Activated naive CD4-positive, alpha-beta T cell treated with anti-CD3 and anti-CD28 coated beads for 36 hours (primary cell): ENCODE measurements at places on chromosomes 12 and 14. TPM values are rescaled to one million over a fixed set of nuclear protein-coding genes. Genes with fewer than 3 reads are reported as not detected.
A peak's percentile ranks its signal among the peaks of the same experiment; 100 is the strongest.

DNA sequence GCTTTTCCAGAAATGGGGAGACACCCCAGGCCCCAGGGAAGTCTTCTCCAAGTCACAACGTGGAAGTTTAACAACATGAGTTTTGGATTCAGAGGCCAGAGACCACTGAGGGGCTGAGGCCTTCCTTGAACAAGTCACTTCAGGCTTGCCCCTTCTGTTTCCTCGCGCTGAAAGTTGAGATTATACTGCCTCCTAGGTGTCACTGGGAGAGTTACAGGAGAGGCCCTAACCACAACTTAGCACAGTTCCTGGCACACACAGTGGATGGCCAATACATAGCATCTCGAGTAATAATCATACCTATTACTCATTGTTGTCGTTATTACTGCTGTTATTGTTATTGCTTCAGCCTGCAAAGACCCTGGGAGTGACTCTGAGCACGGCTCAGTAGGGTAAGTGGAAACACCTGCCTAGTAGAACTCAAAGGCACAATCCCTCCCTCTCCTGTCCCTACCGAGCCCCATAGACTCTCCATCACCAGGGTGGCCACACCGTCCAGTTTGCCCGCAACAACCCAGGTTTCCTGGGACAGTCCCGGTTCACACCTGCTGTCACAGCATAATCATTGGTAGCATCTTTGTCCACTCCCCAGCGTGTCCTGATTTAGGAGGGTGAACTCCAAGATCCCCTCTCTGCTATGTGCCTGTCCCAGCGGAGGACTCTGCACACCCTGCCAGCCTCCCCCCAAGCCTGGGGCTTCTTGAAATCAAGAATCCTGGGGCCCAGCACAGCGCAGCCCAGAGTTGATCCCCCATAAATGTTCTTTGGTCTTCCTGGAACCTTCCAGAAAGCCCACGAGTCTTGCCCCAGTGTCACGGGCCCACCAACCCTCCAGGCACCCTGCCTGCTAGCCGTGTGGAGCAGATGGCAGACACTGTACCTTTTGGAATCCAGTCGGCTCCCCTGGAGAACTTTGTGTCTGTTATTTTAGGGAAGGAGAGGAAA lies 85.0 kb downstream of the SYNE3 start:
- H3K4me3 ChIP-seq: no peak overlapping the region
- H3K27me3 ChIP-seq: no peaks in the 10 kb centered on the region
- peak; percentile 30 for DNase-seq
- H3K4me1 ChIP-seq: no peaks in the 10 kb centered on the region
- H3K36me3 ChIP-seq: peaks cover 19% of the 10 kb centered on the region
- no peak overlapping the region for H3K27ac ChIP-seq

The PRIMA1 gene
- total RNA-seq: not detected

GRCh38 chr12:52191841-52192791 lies at the start of gene KRT80:
Gene KRT80 (minus strand): TSS chr12:52192014. CDS start chr12:52191902, 112 bp downstream.
- no peaks in the 10 kb centered on the region for H3K4me1 ChIP-seq
- no peak within 1 kb of the TSS for H3K27ac ChIP-seq
- H3K27me3 ChIP-seq: no peaks in the 10 kb centered on the region
- H3K36me3 ChIP-seq: no peaks in the 10 kb centered on the region

- no peak overlapping the region for H3K4me3 ChIP-seq
- H3K4me1 ChIP-seq: peaks cover 1% of the 10 kb centered on the region
- DNase-seq: no peak
- no peak overlapping the region for H3K27ac ChIP-seq
- no peaks in the 10 kb centered on the region for H3K36me3 ChIP-seq
- H3K27me3 ChIP-seq: no peaks in the 10 kb centered on the region
Measured at GRCh38 chr14:23130871-23131270, 11.8 kb upstream of the CEBPE start.

DNA sequence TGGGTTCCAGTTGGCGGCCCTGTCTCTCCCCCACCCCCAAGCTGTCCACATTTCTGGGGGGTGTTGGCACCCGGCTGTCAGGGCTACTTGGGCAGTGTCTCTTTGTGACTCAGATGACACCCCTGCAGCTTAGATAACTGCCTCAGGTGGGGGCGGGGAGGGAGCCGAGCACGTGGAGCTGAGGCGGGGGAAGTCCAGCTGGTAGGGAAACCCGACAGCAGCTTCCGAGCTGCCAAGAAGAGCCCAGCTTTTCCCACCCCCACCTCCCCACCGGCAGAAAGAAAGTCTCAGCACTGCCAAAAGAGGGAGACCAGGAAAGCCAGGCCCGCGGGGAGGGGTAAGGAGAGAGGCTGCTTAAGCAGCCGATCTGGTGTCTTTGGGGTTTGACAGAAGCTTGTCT lies 1.4 kb downstream of the LRTM2 start:
- peaks cover 22% of the 10 kb centered on the region for H3K27me3 ChIP-seq
- H3K36me3 ChIP-seq: no peaks in the 10 kb centered on the region
- no peak for DNase-seq
- peaks cover 3% of the 10 kb centered on the region for H3K4me1 ChIP-seq

GRCh38 chr12:28415755-28416154 lies 225.5 kb downstream of the CCDC91 start:
- H3K4me3 ChIP-seq: no peak overlapping the region
- H3K4me1 ChIP-seq: no peaks in the 10 kb centered on the region
- H3K27ac ChIP-seq: no peak overlapping the region
- no peak for DNase-seq

GRCh38 chr12:106119301-106119700 lies 19.5 kb downstream of the NUAK1 start:
- H3K4me1 ChIP-seq: no peaks in the 10 kb centered on the region
- H3K36me3 ChIP-seq: no peaks in the 10 kb centered on the region
- H3K27me3 ChIP-seq: peaks cover 2% of the 10 kb centered on the region
- no peak overlapping the region for H3K27ac ChIP-seq
- no peak overlapping the region for H3K4me3 ChIP-seq

DNA sequence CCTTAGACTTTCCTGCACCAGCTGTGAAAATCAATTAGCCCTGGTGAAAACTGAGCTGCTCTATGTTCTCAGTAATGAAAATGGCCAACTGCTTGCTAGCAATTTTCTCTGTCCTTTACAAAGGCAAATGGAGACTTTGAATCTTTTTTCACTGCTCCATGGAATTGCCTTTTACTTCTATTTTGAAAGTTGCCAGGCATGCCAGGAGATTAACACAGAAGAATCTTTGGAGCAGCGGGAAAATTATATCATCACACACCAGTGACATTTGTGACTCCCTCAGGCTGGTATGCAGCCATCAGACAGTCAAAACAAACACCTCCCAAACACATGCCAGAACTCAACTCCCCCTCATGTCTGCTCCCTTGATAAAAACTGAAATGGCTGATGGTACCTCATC lies 872.0 kb upstream of the FLRT2 start:
- H3K27ac ChIP-seq: no peak overlapping the region
- H3K27me3 ChIP-seq: no peaks in the 10 kb centered on the region
- H3K4me3 ChIP-seq: no peak overlapping the region
- no peak for DNase-seq
- no peaks in the 10 kb centered on the region for H3K36me3 ChIP-seq
- H3K4me1 ChIP-seq: no peaks in the 10 kb centered on the region

DNA sequence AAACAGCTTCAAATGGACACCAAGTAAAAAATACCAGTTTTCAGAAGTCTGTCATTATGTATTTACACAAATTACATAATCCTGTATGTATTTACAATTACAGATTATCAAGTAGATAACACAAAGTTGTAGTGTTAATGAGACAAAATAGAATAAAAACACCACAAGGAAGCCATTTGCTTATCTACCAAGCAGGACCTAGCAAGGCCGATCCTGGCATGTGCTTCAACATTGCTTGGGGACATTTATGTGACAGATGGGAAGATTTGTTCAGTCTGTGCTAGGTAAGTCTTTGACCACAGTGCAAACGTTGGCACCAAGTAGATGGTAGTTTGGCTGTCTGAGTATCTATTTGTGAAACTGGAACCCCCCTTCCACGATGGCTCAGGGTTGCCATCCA lies 35.8 kb downstream of the BCAT1 start:
- H3K27ac ChIP-seq: no peak overlapping the region
- H3K4me1 ChIP-seq: peaks cover 3% of the 10 kb centered on the region
- no peak for DNase-seq
- H3K27me3 ChIP-seq: peaks cover 16% of the 10 kb centered on the region
- H3K36me3 ChIP-seq: no peaks in the 10 kb centered on the region

GRCh38 chr12:56158926-56159461 lies 835 bp downstream of the MYL6 start:
- H3K27ac ChIP-seq: peak overlapping the region; percentile 95
- peak overlapping the region; percentile 96 for H3K4me3 ChIP-seq
- no peaks in the 10 kb centered on the region for H3K27me3 ChIP-seq
- H3K36me3 ChIP-seq: peaks cover 57% of the 10 kb centered on the region
- peaks cover 37% of the 10 kb centered on the region for H3K4me1 ChIP-seq

The OR4K2 gene
- total RNA-seq: not detected

The FGF6 gene
- total RNA-seq: not detected

DNA sequence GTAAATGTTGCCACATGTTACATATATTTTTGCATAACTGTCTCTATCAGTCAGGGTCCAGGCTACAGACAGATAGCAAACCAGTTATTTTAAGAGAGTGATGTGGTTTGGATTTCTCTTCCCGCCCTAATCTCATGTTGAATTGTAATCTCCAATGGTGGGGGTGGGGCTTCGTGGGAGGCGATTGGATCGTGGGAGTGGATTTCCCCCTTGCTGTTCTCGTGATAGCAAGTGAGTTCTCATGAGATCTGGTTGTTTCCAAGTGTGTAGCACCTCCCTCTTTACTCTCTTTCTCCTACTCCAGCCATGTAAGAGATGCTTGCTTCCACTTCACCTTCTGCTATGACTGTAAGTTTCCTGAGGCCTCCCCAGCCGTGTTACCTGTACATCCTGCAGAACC lies 704.2 kb upstream of the TBX3 start:
- no peak for DNase-seq
- no peak overlapping the region for H3K27ac ChIP-seq
- no peak overlapping the region for H3K4me3 ChIP-seq
- H3K4me1 ChIP-seq: no peaks in the 10 kb centered on the region
- no peaks in the 10 kb centered on the region for H3K36me3 ChIP-seq

DNA sequence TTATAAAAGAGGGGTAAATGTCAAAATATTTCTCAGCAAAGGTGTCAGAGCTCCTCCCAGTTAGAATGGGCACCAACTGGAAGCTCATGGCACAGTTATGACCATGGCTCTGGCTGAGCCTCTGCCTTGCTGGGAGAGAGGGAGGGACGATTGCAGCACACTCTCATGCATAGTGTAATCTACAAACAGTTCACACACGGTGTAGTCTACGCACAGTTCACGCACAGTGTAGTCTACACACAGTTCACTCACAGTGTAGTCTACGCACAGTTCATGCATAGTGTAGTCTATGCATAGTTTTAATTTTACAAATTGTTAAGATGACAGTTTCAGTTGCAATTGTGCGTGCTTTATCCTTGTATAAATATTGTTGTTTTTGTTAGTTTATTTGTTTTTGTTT lies 1474.6 kb upstream of the TMEM132C start:
- H3K27ac ChIP-seq: no peak overlapping the region
- H3K27me3 ChIP-seq: no peaks in the 10 kb centered on the region
- H3K4me3 ChIP-seq: no peak overlapping the region

The VTI1B gene
- 74.2 TPM for total RNA-seq

DNA sequence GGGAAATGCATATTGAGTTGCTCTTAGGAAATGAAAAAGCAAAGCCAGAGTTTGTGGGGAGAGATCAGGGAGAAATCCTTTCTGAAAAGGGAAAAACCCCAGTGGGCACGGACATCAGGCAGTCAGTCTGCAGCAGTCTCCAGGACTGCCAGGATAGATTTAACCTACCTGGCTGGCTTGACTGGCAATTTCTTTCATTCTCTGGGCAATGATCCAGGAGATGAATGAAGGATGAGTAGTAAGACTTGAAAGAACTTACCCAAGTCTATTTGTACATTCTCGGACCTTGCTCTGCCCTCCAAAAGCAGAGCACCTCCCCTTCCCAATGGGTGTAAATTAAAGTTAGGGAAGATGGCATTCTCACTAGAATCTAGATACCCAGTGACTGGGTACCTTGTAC lies 42.9 kb downstream of the CMAS start:
- no peaks in the 10 kb centered on the region for H3K27me3 ChIP-seq
- no peaks in the 10 kb centered on the region for H3K36me3 ChIP-seq
- no peaks in the 10 kb centered on the region for H3K4me1 ChIP-seq
- H3K27ac ChIP-seq: no peak overlapping the region

DNA sequence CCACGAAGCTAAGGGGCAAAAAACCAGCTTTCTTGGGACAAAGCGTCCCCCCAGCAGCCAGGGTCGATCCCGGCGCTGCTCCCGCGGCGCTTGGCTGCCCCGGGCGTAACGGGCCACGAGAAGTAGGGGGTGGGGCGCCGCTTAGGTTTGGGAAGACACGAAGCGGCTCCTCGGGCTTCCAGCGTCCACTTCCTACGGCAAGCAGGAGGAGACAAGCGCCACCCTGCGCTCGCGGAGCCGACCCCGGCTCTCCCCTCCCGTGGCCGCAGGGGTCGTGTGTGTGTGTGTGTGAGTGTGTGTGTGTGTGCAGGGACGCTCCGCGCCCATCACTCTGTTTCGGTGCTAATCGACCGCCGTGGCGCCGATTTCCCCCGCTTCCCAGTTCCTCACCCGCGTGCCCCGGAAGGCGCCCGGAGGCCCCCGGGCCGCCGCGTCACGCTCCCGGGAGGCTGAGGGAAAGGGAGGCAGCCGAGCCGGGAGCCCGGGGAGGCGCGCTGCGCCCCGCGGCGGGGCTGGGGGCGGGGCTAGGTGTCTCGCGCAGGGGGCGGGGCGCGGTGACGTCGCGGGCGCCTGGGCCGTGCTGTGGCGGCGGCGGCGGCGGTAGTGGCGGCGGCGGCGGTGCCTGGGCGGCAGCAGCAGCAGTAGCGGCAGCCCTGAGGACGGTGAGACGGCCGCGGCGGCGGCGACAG lies at the start of gene ERC1:
ERC1 (plus strand) TSS at position 563 of the 689 bp plus-strand sequence. CDS start 36,681 bp downstream, outside the sequence.
- peak; percentile 83 for DNase-seq
- H3K27me3 ChIP-seq: no peaks in the 10 kb centered on the region
- peaks cover 3% of the 10 kb centered on the region for H3K36me3 ChIP-seq

- H3K36me3 ChIP-seq: peaks cover 1% of the 10 kb centered on the region
Measured at GRCh38 chr14:86003998-86004397, 474.1 kb downstream of the FLRT2 start.

GRCh38 chr12:104930388-104931326 lies 27.4 kb downstream of the SLC41A2 start:
- peak; percentile 76 for DNase-seq
- peak overlapping the region; percentile 0 for H3K27ac ChIP-seq
- peaks cover 23% of the 10 kb centered on the region for H3K4me1 ChIP-seq
- no peaks in the 10 kb centered on the region for H3K36me3 ChIP-seq
